Neural progenitor cell (in vitro differentiated cells): ENCODE measurements at places on chromosomes 4 and X.
A peak's percentile ranks its signal among the peaks of the same experiment; 100 is the strongest.

DNA sequence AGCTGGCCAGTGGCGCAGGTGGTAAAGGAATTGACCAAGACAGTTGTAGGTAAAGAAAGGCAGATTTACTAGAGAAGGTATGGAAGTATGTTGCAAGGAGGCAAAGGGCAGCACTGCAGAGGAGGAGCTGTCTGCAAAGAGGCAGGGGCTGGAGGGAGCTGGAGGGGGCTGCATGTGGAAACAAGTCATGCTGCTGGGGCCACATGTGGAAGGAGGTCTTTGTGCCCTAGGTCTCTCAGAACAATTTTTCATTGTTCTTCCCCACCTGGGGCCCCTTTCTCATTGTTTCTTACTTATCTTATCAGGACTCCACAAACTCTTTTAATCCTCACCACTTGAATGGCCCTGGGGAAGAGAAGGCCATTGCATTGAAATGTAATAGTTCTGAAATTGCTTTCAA is 144.8 kb upstream of the PLAC1 start:
- no peak overlapping the region for H3K4me3 ChIP-seq
- peak; percentile 7 for DNase-seq
- peaks cover 15% of the 10 kb centered on the region for H3K4me1 ChIP-seq
- no peak overlapping the region for H3K27ac ChIP-seq

- no peaks in the 10 kb centered on the region for H3K27me3 ChIP-seq
- no peaks in the 10 kb centered on the region for H3K4me1 ChIP-seq
- no peak overlapping the region for H3K4me3 ChIP-seq
- H3K27ac ChIP-seq, result no peak overlapping the region
- H3K36me3 ChIP-seq, result no peaks in the 10 kb centered on the region
These were observed 36.7 kb downstream of the SLC9A6 start for GRCh38 chrX:136021903-136022302.

DNA sequence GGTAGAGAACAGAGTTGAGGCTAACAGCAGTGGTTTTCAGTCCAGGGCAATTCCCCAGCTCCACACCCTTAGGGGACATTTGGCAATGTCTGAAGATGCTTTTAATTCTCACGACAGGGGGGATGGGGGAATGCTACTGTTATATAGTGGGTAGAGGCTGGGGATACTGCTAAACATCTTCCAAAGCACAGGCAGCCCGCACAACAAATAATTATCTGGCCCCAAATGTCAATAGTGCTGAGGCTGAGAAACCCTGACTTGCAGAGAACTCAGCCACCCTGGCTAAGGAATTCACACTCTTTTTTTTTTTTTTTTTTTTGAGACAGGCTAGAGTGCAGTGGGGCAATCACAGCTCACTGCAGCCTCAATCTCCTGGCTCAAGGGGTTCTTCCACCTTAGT is 60.6 kb downstream of the POLR2B start:
- DNase-seq, result no peak
- no peak overlapping the region for H3K4me3 ChIP-seq
- H3K4me1 ChIP-seq, result peaks cover 7% of the 10 kb centered on the region
- H3K27ac ChIP-seq, result no peak overlapping the region

GRCh38 chrX:123138473-123138872 is 45.6 kb upstream of the GRIA3 start:
- no peak overlapping the region for H3K27ac ChIP-seq
- no peak overlapping the region for H3K4me3 ChIP-seq
- no peaks in the 10 kb centered on the region for H3K36me3 ChIP-seq
- H3K4me1 ChIP-seq, result no peaks in the 10 kb centered on the region
- no peaks in the 10 kb centered on the region for H3K27me3 ChIP-seq
- DNase-seq, result no peak

DNA sequence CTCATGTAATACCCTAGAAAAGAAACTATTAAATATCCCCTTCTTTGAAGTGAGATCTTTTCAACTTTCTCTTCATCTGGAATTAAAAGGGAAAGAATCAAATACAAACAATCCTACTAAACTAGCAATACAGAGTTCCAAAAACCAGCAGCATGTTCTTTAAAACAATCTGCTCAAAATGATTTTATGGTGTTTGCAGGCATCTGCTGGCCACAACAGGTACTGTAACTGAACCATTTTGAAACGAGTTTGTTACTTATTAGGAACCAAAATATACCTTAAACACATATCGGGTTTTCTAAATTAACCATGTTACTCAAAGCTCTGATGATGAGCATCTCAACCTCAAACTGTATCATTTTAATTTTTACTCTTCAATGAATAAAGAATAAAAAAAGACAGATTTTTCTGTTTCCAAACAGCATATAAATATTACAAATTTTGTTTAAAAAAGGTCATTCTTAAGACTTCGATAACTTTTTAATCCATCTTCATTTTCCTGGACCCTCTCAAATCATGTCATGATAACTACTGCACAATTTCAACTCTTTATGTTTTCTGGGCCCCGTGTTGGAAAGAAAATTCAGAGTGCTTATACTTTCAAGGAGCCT is 56.5 kb downstream of the ARAP2 start:
- H3K4me1 ChIP-seq, result peaks cover 13% of the 10 kb centered on the region
- H3K36me3 ChIP-seq, result no peaks in the 10 kb centered on the region

- H3K27ac ChIP-seq, result no peak overlapping the region
- H3K4me3 ChIP-seq, result no peak overlapping the region
- no peaks in the 10 kb centered on the region for H3K27me3 ChIP-seq
- H3K4me1 ChIP-seq, result peaks cover 6% of the 10 kb centered on the region
- DNase-seq, result no peak
These were observed 184.5 kb downstream of the SPRY1 start for GRCh38 chr4:123580981-123581664.

GRCh38 chr4:9924750-9925149 is 96.5 kb downstream of the SLC2A9 start:
- H3K36me3 ChIP-seq, result no peaks in the 10 kb centered on the region
- peak; percentile 57 for DNase-seq
- no peak overlapping the region for H3K27ac ChIP-seq
- no peaks in the 10 kb centered on the region for H3K27me3 ChIP-seq
- H3K4me3 ChIP-seq, result no peak overlapping the region
- peaks cover 12% of the 10 kb centered on the region for H3K4me1 ChIP-seq

GRCh38 chr4:14168919-14169318 is 541.4 kb upstream of the BOD1L1 start:
- H3K27ac ChIP-seq, result no peak overlapping the region
- no peaks in the 10 kb centered on the region for H3K27me3 ChIP-seq
- no peaks in the 10 kb centered on the region for H3K36me3 ChIP-seq
- no peak for DNase-seq
- no peaks in the 10 kb centered on the region for H3K4me1 ChIP-seq

DNA sequence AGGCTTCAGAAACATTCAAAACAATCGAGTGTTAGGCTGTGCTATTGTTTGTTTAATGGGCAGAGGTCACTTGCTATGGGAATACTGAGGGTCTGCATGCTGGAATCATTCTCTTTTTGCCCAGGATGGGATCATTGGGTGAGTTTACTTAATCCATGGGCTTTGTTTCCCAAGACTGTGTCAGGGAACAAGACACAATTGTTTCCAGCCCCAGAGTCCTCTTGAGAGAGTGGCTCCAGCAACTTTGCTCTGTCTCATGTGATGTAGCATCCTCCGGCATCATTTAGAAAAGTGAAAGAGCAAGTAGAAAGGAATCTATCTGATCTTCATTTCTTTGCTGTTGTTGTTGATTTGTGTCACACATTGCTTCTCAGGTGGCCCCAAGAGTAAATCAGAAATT is 1.8 kb downstream of the TENM3 start:
- DNase-seq, result peak; percentile 55
- no peak overlapping the region for H3K4me3 ChIP-seq
- peaks cover 28% of the 10 kb centered on the region for H3K4me1 ChIP-seq
- no peaks in the 10 kb centered on the region for H3K36me3 ChIP-seq
- peak overlapping the region; percentile 76 for H3K27ac ChIP-seq

DNA sequence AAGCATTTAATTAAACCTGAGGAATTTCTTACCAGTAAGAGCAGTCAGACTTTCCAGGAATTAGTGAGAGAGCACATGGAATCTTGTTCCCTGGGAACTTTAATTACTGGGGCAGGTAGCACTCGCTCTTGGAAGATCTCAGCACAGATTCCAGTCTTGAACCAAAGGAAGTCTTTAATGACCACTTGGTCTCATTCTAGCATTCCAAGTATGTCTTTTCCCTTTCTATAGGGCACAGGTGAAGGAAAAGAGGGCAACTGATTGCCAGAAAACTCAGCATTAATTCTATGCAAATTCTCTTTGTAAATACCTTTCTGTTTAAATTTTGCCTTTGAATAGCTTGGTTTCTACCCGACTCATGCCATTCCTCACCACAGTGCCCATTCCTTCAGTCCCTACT is 236.6 kb downstream of the LDB2 start:
- H3K36me3 ChIP-seq, result no peaks in the 10 kb centered on the region
- no peaks in the 10 kb centered on the region for H3K27me3 ChIP-seq
- no peak for DNase-seq
- peaks cover 11% of the 10 kb centered on the region for H3K4me1 ChIP-seq
- H3K27ac ChIP-seq, result no peak overlapping the region

GRCh38 chrX:134570899-134571298 is 87.4 kb downstream of the PLAC1 start:
- no peak for DNase-seq
- H3K27ac ChIP-seq, result no peak overlapping the region
- no peak overlapping the region for H3K4me3 ChIP-seq
- peaks cover 21% of the 10 kb centered on the region for H3K4me1 ChIP-seq
- H3K36me3 ChIP-seq, result no peaks in the 10 kb centered on the region

- H3K4me3 ChIP-seq, result no peak overlapping the region
- H3K4me1 ChIP-seq, result no peaks in the 10 kb centered on the region
- H3K27me3 ChIP-seq, result no peaks in the 10 kb centered on the region
- DNase-seq, result no peak
- H3K27ac ChIP-seq, result no peak overlapping the region
These were observed 88.2 kb downstream of the TMA16 start for GRCh38 chr4:163582703-163583102.

DNA sequence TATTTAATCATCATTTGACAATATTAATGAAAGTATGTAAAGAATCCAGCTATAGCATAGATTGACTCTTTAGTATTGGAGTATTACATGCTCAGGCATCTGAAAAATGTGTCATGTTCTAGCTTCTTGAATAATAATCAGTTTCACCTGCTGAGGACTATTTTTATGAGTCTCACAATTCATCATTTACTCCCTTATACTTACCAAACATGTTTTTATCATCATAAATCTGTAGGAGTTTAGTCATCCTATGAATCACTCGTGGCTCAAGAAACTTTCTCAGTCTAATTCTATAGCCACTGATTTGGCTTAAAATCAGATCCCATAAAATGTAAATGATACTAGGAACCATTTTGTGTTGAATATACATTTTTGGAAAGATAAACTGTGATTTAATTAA is 1616.1 kb downstream of the C4orf33 start:
- H3K4me1 ChIP-seq, result no peaks in the 10 kb centered on the region
- H3K27ac ChIP-seq, result no peak overlapping the region
- H3K36me3 ChIP-seq, result no peaks in the 10 kb centered on the region
- no peak overlapping the region for H3K4me3 ChIP-seq
- DNase-seq, result no peak

DNA sequence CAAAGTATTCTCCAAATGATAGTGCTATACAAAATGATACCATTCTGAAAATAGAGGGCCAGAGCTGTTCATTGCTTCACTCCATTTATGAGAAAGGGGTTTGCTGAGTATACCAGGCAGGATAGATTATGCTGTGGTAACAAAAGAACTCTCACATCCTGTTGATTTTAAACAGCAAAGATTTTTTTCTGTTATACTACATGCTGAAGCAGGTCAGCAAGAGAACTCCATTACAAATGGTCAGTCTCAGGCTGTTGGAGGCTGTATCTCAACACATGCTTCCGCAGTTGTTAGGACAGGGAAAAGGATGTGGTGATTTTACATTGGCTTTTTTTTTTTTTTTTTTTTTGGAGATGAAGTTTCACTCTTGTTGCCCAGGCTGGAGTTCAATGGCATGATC is 13.7 kb upstream of the KLHL5 start:
- H3K27ac ChIP-seq, result no peak overlapping the region
- no peak overlapping the region for H3K4me3 ChIP-seq
- H3K27me3 ChIP-seq, result no peaks in the 10 kb centered on the region
- H3K36me3 ChIP-seq, result no peaks in the 10 kb centered on the region
- H3K4me1 ChIP-seq, result peaks cover 27% of the 10 kb centered on the region
